Tibial nerve (tissue), 4 donors: ENCODE measurements at places on chromosomes 2 and 18. TPM values are rescaled to one million over a fixed set of nuclear protein-coding genes. Genes with fewer than 3 reads are reported as not detected.

- no peak overlapping the region for H3K27ac ChIP-seq
- no peaks in the 10 kb centered on the region for H3K27me3 ChIP-seq
- no peaks in the 10 kb centered on the region for H3K36me3 ChIP-seq
These were observed 251.7 kb downstream of the NDUFA10 start for GRCh38 chr2:239773228-239774141.

The RBM45 gene
- 18.9 TPM for total RNA-seq

DNA sequence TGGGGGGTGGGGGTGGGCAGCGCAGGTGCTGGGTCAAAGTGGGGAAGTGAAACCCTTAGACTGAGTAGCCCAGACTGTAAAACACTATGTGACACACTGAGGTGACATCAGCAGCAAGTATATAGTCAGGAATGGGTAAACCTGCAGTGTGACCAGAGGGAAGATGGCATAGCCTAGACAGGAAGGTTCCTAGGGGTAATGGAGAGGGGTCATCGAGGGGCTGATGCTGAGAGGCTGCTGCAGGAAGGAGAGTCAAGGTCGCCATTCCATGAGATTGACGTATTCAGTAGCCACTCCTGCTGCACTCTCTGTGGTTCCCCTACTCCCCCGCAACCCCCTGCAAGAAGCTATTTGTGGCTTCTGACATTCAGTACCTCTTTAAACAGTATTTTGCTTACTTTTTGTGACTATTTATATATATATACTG is 111.7 kb downstream of the CHST9 start:
- DNase-seq: no peak
- H3K27ac ChIP-seq: no peak overlapping the region
- no peaks in the 10 kb centered on the region for H3K36me3 ChIP-seq
- no peaks in the 10 kb centered on the region for H3K27me3 ChIP-seq
- H3K4me3 ChIP-seq: no peak overlapping the region

DNA sequence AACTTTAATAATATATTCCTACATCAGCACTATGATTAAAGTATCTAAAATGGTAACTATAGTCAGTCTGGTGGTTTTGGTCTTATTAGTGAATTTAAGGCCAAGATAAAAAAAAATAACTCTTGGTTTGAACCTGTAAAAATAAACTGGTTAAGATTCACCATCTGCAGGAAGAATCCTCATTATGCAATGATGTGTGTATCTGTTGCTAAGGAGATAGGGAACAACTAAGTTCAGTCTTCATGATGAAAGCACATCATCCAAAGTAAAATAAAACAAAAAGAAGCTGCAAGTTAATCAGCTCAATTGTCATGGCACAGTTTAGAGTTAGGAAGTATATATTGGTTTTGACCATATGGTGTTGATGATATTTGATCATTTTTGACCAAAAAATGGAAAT is 466.0 kb downstream of the NYAP2 start:
- no peak overlapping the region for H3K4me3 ChIP-seq
- H3K27me3 ChIP-seq: no peaks in the 10 kb centered on the region
- H3K4me1 ChIP-seq: peaks cover 4% of the 10 kb centered on the region
- no peaks in the 10 kb centered on the region for H3K36me3 ChIP-seq
- DNase-seq: no peak
- no peak overlapping the region for H3K27ac ChIP-seq

- no peak overlapping the region for H3K27ac ChIP-seq
- no peak overlapping the region for H3K4me3 ChIP-seq
- H3K4me1 ChIP-seq: no peaks in the 10 kb centered on the region
These were observed 251.0 kb upstream of the TMEM200C start for GRCh38 chr18:6146307-6146661.

GRCh38 chr2:101007415-101008345 is 5.6 kb downstream of the RPL31 start:
- no peaks in the 10 kb centered on the region for H3K27me3 ChIP-seq
- peaks cover 81% of the 10 kb centered on the region for H3K36me3 ChIP-seq
- no peak overlapping the region for H3K27ac ChIP-seq
- no peak for DNase-seq

GRCh38 chr2:178506101-178506500 is 25.8 kb downstream of the PLEKHA3 start:
- no peak overlapping the region for H3K27ac ChIP-seq
- H3K4me1 ChIP-seq: no peaks in the 10 kb centered on the region
- H3K36me3 ChIP-seq: peaks cover 62% of the 10 kb centered on the region
- no peaks in the 10 kb centered on the region for H3K27me3 ChIP-seq
- DNase-seq: no peak
- H3K4me3 ChIP-seq: no peak overlapping the region

DNA sequence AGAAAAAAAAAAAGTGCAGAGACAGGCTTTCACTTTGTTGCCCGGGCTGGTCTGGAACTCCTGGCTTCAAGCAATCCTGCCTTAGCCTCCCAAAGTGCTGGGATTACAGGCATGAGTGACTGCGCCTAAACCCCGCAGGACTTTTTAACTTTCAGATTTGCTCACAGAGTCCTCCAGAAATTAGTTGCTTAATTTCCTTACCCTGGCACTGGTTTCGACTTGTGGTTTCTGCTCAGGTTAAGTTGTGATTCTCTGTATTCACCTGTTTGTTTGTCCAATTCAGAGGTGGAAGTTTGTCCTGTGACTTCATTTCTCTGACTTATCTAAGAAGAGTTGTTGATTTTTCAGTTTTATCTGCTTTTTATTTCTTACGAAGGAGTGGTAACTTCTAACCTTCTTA is 238.1 kb downstream of the TMEM182 start:
- DNase-seq: no peak
- H3K4me3 ChIP-seq: no peak overlapping the region
- no peaks in the 10 kb centered on the region for H3K36me3 ChIP-seq
- no peak overlapping the region for H3K27ac ChIP-seq

DNA sequence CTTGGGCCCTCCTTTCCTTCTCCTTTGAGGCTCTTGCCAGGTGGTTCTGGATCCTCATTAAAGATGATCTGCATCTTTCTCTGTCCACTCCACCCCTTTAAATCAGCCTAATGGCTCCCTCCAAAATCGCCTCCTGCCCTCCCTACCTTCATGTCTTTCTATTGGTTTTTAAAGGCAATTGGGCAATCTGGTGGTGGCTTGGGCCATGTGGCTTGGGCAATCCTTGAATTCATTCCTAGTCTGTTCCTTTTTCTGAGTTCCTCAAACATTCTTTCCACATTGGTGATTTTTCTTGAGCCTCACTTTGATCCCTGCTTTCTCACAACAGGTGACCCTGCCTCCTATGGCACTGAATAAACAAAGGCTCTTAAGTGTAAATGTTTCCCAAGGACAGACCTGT is 266.2 kb upstream of the REV1 start:
- H3K36me3 ChIP-seq: no peaks in the 10 kb centered on the region
- DNase-seq: no peak
- H3K27ac ChIP-seq: no peak overlapping the region

The COL6A3 gene
- 228 TPM for total RNA-seq

The TUBA4B gene
- not detected for total RNA-seq

- H3K27me3 ChIP-seq: no peaks in the 10 kb centered on the region
- DNase-seq: no peak
- no peak overlapping the region for H3K27ac ChIP-seq
- no peak overlapping the region for H3K4me3 ChIP-seq
- no peaks in the 10 kb centered on the region for H3K4me1 ChIP-seq
These were observed 61.2 kb downstream of the BOD1L2 start for GRCh38 chr18:57208047-57208446.

The HDHD2 gene
- total RNA-seq: 16.5 TPM

The TUBA3E gene
- not detected for total RNA-seq

The TM4SF20 gene
- not detected for total RNA-seq

DNA sequence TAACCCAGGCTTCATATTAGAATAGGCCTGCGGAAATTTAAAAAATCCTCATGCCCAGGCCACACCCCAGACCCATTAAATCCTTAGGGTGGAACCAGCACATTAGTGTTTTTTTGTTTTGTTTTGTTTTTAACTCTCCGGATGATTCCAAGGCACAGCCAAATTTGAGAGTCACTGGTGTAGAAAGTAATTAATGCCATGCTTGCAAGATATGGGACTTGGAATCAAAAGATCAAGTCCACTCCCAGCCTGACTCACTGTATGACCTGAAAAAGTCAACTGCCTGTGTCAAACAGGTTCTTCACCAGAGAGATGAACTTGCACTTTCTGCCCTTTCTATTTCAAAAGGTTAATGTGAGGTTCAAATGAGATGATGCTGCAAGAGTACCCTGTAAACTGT is 310.3 kb upstream of the LYPD1 start:
- H3K4me1 ChIP-seq: no peaks in the 10 kb centered on the region
- H3K4me3 ChIP-seq: no peak overlapping the region
- H3K27ac ChIP-seq: no peak overlapping the region
- DNase-seq: no peak

DNA sequence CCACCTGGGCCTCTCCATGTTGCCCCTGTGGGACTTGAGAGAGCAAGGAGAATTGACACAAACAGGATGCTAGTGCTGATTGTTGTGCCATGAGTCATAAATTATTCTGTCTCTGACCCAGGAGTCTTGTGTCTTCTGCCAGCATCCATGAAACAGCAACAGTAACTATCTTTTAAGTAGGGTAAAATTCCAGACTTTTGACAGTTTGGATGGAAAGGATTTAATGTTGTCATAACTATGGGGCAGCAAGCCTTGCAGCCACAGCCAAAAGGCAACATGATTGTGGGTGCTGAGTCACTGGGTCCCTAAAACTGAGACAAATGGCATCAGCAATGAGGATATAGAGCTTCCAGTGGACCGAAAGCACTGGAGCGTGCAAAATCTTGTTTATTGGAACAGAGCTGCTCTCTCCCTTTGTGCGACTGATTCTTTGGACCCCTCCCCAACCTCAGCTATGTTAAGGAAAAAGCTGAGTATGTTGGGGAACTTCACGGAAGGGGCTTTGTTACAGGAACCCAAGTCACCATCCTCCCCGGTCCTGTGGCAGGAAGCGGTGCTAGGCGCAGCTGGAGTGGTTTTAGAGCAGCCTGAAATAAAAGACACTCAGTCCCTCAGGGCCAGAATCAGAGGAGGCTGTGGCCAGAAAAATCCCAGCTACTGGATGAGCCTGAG is 9.6 kb upstream of the ITPRIPL1 start:
- H3K4me3 ChIP-seq: no peak overlapping the region
- DNase-seq: no peak
- no peak overlapping the region for H3K27ac ChIP-seq
- H3K36me3 ChIP-seq: no peaks in the 10 kb centered on the region

The CIB4 gene
- total RNA-seq: not detected

The DARS1 gene
- total RNA-seq: 43.7 TPM

GRCh38 chr2:69251943-69252342 is 135.1 kb downstream of the GFPT1 start:
- H3K4me3 ChIP-seq: no peak overlapping the region
- no peak overlapping the region for H3K27ac ChIP-seq
- no peak for DNase-seq
- H3K27me3 ChIP-seq: no peaks in the 10 kb centered on the region

- H3K4me3 ChIP-seq: no peak overlapping the region
- H3K27ac ChIP-seq: no peak overlapping the region
- H3K4me1 ChIP-seq: no peaks in the 10 kb centered on the region
- no peaks in the 10 kb centered on the region for H3K36me3 ChIP-seq
- no peak for DNase-seq
These were observed 81.8 kb downstream of the B3GNT2 start for GRCh38 chr2:62277688-62278087.

- H3K27me3 ChIP-seq: no peaks in the 10 kb centered on the region
- no peak for DNase-seq
- no peaks in the 10 kb centered on the region for H3K4me1 ChIP-seq
- no peak overlapping the region for H3K27ac ChIP-seq
These were observed 473.9 kb downstream of the BCL11A start for GRCh38 chr2:60079562-60079961.

DNA sequence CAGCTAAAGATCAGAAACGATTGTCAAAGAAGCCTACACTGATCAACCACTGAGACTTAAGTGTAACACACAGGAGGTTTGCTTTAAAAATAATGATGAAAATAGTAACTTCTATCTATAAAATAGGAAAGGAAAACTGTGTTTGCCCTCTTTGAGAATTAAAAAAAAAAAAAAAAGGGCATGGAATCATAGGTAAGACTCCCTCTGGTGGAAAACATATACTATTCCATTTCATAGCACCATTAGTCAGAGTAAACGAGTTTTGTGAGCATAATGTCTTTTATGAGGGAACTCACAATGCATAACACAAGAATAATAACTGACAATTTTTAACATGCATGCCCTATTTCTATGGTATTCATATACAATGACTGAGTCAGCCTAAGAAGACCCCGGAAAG is 36.3 kb downstream of the SLC35F5 start:
- peaks cover 5% of the 10 kb centered on the region for H3K36me3 ChIP-seq
- no peaks in the 10 kb centered on the region for H3K4me1 ChIP-seq
- H3K27ac ChIP-seq: no peak overlapping the region
- H3K4me3 ChIP-seq: no peak overlapping the region

DNA sequence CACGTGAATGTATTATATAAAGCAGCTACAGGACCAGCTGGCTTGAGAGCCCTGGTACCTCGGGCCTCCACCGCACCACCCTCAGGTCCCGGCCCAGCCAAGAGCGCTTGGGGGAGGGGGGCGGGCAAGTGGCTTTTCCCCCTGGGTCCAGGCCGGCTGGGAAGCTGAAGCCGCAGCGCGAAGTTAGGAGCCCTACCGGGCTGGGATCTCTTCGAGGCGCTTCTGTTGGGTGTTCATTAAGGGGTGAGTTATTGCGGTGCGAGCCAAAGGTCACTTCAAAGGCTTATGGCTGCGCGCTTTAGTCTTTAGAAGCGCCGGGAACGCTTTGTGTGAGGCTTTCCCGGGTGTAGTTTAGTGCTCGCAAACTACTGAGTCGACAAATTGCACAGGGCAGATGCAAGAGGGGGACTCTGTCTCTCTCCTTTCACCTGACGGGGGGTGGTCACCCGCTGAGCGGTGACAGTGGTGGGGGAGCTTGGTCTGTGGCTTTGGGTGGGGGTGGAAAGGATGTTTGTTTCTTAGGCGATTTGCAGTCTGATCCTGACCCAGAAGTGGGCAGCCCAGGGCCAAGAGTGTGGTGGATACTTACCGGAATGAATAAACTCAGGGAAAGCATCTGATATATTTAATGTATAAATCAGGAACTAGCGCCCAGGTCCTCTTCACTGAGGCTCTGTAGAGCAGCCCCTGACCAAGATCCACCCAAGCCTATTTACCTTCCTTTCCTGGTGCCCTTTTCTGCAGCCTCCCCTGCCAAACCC is 6.0 kb downstream of the HOXD3 start:
- H3K27ac ChIP-seq: no peak overlapping the region
- no peak for DNase-seq
- H3K4me1 ChIP-seq: peaks cover 10% of the 10 kb centered on the region
- peaks cover 6% of the 10 kb centered on the region for H3K27me3 ChIP-seq
- no peaks in the 10 kb centered on the region for H3K36me3 ChIP-seq

- no peaks in the 10 kb centered on the region for H3K36me3 ChIP-seq
- no peak overlapping the region for H3K27ac ChIP-seq
- no peaks in the 10 kb centered on the region for H3K27me3 ChIP-seq
- DNase-seq: no peak
These were observed 84.2 kb downstream of the ZNF516 start for GRCh38 chr18:76410660-76411417.

DNA sequence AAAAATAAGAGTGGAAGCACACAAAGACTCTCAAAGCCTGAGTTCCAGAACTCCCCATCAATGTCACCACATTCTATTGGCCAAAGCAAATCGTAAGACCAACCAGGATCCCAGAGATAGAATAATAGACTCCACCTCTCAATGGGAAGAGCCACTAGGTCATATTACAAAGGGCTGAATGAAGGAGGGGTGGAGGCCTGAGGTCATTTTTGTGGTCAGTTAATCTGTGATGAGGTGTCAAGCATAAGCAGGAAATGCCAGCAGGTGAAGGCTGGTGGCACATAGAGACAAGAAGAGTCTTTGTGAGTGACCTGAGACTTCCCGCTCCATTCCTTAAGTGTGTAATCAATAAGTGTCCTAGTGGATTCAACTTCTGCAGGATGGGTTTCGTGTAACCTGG is 144.3 kb downstream of the TFCP2L1 start:
- H3K36me3 ChIP-seq: no peaks in the 10 kb centered on the region
- H3K4me1 ChIP-seq: no peaks in the 10 kb centered on the region
- H3K27ac ChIP-seq: no peak overlapping the region
- H3K4me3 ChIP-seq: no peak overlapping the region
